ENCODE measurements at places on chromosomes 3 and 15.

DNA sequence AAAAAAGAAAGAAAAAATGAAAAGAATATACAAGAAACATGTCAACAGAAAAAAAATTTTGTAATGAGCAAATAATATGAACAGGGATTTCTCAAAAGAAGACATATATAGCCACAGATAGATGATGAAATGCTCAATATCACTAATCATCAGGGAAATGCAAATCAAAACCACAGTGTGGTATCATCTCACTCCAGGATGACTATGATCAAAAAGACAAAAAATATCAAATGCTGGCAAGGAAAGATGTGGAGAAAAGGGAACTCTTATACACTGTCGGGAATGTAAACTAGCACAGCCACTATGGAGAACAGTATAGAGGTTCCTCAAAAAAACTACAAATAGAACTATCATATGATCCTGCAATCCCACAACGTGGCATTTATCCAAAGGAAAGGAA is 94.1 kb downstream of the C3orf70 start:
- peak; percentile 57 for DNase-seq

DNA sequence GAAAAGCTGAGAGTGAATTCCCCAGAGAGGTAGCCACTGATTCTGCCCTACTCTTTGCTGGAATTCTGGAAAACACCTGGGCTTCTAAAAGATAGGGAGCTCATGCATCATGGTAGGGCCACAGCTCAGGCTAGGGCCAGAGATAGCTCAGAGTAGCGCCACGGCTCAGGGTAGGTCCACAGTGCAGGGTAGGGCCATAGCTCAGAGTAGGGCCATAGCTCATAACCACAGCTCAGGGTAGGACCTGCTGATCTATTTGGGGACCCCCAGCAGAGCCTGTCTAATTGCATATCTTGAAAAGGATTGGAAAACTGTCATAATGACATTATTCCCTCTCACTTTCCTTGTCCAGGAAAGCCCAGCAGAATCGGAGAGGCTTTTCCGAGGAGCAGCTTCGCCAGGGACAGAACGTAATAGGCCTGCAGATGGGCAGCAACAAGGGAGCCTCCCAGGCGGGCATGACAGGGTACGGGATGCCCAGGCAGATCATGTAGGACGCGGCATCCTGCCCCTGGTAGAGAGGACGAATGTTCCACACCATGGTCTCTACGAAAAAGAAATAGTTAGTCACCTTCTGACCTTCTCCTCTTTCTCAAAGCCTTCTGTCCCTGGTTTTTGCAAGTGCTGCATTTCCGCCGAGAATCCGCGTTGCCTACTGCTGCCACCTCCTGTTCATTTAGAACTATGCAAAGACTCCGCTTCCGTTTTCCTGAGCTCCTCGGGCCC is 14.5 kb downstream of the TAGLN3 start:
- DNase-seq: peak; percentile 80

GRCh38 chr3:71854706-71855105 is 69.8 kb upstream of the PROK2 start:
- no peak for DNase-seq

- DNase-seq: no peak
Observed at GRCh38 chr15:94228611-94229010, 2.8 kb upstream of the MCTP2 start.

- no peak for DNase-seq
Observed at GRCh38 chr15:86382341-86382740, 302.7 kb downstream of the AGBL1 start.

All from inflammatory macrophage treated with lipopolysaccharide for 1 hour (primary cell).